ENCODE measurements at places on chromosomes 3 and 15. TPM values are rescaled to one million over a fixed set of nuclear protein-coding genes. Genes with fewer than 3 reads are reported as not detected.

GRCh38 chr15:95822961-95823360 is 507.5 kb upstream of the NR2F2 start:
- DNase-seq = no peak

Gene GOLGA8G
- total RNA-seq = not detected

Gene MAP6D1
- 3.8 TPM for total RNA-seq

- DNase-seq = no peak
Observed at GRCh38 chr15:73161546-73161945, 109.3 kb downstream of the NEO1 start.

- DNase-seq = no peak
Observed at GRCh38 chr15:68113273-68113672, 59.2 kb downstream of the PIAS1 start.

- DNase-seq = no peak
Observed at GRCh38 chr3:46609212-46609721, 3.1 kb upstream of the FAM240A start.

Gene LRRC31
- not detected for total RNA-seq

DNA sequence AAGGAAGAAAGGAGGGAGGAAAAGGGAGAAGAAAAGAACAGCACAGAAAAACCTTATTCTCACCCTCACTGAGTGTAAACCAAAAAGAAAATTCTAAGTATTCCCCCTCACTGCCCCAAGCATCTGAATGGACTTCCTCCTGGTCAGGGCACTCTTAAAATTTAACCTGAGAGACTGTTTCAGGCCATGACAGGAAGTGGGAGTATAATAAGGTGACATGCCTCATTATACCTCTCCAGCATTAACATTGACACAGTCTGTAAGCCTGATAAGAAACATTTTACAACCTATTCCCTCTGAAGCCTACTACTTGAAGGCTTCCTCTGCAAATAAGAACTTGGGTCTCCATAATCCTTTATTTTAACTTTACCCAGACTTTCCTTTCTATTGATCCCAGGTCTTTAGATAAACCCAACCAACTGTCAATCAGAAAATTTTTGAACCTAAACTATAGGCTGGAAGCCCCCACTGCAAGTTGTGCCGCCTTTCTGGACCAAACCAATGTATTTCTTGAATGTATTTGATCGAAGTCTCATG is 41.7 kb downstream of the SLCO2A1 start:
- no peak for DNase-seq

- no peak for DNase-seq
Observed at GRCh38 chr3:32571192-32571485, 481 bp upstream of the DYNC1LI1 start.

DNA sequence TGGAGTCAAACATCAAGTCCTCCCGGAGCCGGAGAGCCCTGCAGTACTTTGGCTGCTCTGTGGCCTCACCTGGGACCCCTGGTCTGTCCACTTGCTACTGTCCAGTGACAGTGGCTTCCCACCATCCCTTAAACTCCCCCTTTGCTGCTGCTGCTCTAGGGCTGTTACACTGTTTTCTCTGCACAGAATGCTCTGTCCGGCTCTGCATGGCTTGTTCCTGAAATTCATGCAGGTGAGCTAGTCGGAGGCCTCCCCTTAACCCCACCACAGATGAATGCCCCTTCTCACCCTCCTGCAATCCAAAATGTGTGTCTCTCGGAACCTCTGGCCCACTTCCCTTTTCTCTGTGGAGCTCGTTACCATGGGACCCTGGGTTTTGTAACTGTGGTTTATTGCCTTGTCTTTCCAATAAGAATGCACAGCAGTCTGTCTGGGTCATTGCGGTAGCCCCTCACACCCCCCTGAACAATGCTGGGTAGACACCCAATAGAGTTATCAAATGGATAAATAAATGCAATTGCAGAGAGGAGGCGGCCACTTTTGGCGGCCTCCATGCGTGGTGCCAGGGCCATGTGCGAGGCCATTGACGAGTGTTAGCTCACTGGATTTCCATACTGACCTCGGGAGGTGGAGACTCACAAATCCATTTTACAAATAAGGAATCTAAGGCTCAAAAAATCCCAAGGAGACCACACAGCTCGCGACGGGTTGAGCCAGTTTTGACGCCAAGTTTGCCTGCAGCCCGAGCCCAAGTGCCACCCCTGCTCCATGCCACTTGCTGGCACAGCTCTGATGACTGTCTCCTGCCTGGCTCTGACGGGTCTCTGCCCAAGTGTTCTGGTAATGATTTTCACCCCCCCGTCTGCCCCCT is 48.5 kb downstream of the RGMA start:
- DNase-seq = peak; percentile 21

DNA sequence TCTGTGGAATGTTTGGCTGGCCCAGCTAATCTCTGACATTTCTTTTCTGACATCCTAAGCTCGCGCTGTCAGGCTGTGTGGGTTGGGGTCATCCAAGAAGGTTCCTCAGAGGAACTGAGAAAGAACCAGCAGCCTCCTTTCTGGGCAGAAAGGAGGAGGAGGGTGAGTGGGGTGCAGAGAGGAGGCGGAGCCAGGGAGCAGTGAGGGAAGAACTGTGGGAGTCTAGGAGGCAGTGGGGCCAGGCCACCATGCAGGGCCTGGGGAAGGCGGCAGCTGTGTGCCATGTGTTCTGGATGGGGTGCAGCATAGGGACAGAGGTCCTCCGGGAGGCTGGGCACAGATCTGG is 5.3 kb downstream of the SEMA7A start:
- DNase-seq = no peak

- DNase-seq = peak; percentile 56
Observed at GRCh38 chr3:9397906-9398699, 688 bp downstream of the SETD5 start.

Gene LMAN1L
- total RNA-seq = 0.27 TPM

Gene ZNF770
- 68.0 TPM for total RNA-seq

DNA sequence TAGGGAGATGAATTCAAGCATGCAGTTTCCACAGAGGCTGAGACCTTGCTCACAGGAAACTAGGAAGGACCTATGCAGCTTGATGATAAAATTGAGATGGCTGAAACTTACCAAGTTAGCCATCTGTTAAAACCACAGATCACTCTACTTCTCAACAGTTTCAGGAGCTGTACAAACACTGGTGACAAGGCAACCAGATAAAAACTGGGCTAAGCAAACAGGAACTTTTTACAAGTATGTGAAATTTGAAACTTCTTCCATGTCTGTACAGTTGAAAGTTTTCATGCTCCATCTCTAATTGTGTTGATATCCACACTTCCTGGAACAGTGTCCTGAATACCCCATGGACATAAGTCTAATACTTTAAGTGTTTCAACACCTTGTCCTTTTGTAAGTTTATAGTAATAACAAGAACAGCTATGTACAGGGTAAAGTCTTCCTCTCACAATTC is 78.2 kb downstream of the FAIM start:
- no peak for DNase-seq

GRCh38 chr3:47056705-47057104 is 77.2 kb downstream of the NBEAL2 start:
- no peak for DNase-seq

Gene FSD2
- total RNA-seq = not detected

DNA sequence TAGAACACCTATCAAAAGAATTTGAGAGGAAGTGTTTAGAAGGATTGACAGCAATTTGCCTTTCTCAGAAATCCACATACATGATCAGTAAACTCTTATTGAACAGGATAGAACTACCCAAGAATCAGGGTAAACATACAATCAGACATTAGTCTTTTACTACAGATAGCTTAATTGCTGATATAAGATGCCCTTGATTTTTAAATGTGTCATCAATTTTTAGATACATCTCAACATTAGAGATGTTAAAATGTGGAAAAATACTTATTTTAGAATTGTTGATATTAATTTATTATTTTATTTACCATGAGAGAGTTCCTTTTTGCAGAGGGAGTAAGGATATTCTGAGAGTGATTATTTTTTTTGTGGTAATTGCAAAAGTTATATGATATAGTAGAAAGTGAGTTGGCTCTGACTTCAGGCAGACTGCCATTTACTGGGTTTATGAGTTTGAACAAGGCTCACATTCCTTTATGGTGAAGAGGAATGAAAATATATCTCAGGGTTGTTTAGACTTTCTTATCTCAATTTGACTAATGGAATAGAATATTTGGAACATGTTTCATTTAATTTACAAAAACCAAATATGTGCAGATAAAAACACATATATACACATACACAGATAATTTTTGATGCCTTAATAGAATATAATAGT is 302.8 kb upstream of the GOLIM4 start:
- DNase-seq = no peak

DNA sequence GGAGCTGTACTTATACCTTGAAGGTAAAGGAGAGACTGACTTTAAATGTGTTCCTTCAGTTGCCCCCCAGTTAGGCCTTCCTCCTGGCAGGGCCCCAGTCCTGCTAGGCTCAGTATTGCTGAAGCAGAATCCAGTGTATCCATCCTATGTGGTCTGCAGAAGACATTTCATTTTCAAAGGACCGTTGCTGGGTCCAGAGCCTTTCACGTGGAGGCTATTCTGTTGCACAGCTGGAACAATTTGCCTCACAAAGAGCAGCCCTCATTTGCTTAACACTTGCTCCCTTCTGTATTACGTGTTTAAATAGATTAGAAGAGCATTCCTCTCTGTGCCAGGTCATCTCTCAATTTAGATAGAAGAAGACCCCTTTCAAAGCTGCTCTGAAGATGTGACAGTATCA is 78.9 kb upstream of the CFAP20DC start:
- DNase-seq = no peak

DNA sequence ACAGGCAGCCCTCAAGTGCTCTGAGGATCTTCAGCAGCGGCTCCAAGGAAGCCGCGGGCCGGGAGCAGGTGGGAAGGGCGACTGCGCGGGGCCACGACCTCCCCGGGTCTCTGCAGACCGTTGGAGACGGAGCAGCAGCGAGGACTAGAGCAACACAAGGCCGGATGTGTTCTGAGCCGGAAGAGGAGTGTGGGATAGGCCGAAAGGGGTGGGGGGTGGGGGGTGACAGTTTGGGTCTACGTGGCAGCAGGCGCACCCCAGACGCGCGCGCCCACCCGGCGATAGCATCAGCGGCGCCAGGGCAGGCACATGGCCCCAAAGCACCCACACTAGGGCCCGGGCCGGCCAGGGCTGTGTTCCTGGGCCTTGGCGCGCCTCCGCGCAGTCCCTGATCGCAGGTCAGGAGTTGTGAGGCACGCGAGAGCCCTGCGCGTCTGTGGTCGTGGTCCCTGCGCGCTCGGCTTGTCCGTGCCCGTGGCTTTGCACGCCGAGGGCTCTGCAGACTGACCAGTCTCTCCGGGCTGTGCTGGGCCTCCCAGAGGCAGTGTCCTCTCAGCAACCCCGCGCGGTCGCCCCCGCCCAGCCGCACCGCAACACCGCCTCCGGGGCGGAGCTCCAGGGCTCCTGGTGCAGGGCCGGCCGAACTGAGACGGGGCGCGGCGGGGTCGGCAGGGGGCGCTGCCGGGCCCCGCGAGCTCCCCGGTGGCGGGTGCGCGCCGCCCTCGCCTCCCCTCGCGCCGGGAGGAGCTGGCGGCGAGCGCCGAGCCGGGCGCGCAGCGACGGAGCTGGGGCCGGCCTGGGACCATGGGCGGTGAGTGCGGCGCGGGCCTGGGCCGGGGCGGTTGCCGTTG is at the start of gene PXYLP1:
PXYLP1 (plus strand) TSS at position 725 of the 851 bp plus-strand sequence. CDS start 28,351 bp downstream, outside the sequence.
- DNase-seq = peak; percentile 88

GRCh38 chr3:39185959-39186691 is 6.3 kb downstream of the XIRP1 start:
- DNase-seq = no peak

All from CD8-positive, alpha-beta memory T cell (primary cell).